ENCODE measurements at places on chromosomes 7 and 10.

GRCh38 chr7:136925556-136925955 lies 57.1 kb downstream of the CHRM2 start:
- DNase-seq, result no peak

- no peak for DNase-seq
These were observed 169.2 kb downstream of the ST7 start for GRCh38 chr7:117122536-117122935.

GRCh38 chr10:62873866-62874265 lies 57.7 kb upstream of the EGR2 start:
- no peak for DNase-seq

DNA sequence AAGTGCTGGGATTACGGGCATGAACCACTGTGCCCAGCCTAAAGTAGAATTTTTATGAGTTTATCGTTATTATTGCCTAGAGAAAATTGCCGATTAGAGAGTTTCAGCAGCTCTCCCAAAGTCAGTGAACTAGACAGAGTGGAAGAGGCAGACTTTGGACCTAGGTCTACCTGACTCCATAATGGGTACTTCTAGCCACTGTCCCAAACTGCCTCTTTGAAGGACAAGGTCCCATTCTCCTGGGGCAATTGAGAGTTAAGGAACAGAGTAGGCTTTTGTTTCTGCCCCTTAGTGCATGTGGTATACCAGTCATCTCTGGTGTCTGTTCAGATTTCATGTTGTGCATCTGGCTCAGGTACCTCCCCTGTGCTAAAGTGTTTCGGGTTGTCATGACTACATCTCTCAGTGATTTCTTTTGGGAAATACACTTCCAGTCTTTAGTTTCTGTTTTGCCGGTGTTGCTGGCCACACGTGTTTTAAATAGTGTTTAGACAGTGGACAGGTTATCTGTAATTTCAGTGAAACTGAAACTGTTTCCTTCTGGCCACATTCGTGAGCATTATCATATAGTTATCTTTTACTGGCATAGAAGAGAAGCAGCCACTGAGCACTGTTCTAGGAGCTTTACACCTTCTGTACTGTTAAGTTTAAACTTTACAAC lies 4.7 kb downstream of the TMEM236 start:
- no peak for DNase-seq
